Fibroblast of mammary gland (primary cell): ENCODE measurements at places on chromosomes 16 and 17.

- peak; percentile 57 for DNase-seq
These were observed 5.7 kb downstream of the CDC6 start for GRCh38 chr17:40293363-40293762.

DNA sequence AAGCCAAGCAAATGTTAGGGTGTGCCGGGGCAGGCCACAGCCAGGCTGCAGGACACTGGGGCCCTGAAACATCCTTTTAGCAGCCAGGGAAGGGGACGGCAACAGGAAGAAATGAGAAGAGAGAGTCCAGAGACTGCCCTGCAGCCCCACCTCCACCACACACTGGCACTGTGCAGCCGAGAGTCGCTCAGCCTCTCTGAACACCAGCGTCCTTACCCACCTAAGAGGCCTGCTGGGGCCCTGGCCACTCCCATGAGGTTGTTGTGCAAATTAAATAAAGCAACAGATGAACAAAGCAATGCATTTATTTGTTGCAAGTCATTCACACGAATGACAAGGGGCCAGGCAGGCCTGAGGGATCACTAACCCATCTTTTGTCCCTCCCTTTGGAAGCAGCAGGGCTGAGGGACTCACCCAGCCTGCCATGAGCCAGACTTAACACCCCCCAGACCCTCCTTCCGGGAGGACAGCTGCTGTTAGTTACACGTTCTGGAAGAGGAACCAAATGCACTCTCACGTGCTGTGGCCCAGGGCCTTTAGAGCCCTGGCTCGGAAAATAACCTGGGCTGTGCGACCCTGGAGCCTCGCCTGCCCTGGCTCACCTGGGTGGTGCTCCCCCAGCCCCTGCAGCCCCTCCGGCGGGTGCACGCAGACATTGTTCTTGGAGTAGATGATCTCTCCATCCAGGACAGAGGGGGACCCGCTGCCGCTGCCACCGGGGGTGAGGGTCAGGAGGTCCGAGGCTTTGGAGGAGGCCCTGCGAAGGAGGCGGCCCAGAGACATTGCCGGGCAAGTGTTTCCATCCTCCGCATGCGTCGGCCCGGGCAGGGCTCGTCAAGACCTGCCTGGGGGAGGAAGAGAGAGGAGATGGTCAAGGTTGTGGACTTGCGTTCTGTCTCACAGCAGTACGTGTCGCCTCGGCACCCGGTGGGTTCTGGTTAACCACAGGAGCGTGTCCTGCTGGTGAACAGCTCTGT is 22.6 kb downstream of the TBC1D16 start:
- DNase-seq, result no peak

- DNase-seq, result no peak
These were observed 18.3 kb upstream of the CYTH1 start for GRCh38 chr17:78800132-78800931.

GRCh38 chr16:1338119-1338730 is 4.8 kb downstream of the BAIAP3 start:
- DNase-seq, result no peak

DNA sequence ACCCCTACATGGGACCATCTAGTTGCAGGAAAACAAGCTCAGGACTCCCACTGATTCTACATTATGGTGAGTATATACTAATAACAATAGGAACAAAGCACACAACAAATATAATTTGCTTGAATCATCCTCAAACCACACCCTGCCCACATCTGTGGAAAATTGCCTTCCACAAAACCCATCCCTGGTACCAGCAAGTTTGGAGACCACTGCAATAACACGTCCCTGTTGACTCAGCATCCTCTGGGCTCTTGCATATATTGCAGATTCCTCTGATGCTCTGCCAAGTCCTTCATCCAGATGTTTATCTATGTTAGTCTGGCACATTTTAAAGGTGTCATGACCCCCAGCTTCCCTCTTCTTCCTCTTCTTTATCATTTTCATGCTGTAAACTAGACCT is 138.4 kb downstream of the PCTP start:
- DNase-seq, result peak; percentile 17

GRCh38 chr16:7443648-7444365 is 111.2 kb downstream of the RBFOX1 start:
- no peak for DNase-seq

DNA sequence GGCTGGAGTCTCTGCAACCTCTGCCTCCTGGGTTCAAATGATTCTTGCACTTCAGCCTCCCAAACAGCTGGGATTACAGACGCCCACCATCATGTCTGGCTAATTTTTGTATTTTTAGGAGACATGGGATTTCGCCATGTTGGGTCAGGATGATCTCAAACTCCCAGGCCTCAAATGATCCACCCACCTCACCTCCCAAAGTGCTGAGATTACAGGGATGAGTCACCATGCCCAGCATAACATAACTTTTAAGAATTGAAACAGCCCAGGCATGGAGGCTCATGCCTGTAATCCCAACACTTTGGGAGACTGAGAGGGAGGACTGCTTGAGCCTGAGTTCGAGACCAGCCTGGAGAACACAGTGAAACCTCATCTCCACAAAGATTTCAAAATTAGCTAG is 2.5 kb downstream of the RSL1D1 start:
- peak; percentile 79 for DNase-seq

DNA sequence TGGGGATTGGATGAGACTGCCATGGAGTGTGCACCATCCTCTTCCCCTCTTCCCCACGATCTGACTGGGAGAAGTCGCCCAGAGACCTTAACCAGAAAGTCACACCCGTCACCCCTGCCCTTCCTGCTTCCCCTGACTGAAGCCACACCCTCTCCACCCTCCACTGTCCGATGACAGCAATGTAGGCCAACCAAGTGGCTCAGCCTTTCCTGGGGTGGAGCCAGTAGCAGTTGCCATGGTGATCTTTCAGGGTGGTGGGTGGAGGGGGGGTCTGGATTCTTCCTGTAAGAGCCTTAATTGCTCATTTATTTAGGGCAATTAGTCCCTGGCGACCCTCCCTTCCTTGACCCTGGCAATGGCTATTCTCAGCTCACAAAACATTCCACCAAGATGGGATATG is 37.5 kb upstream of the PHB1 start:
- no peak for DNase-seq

DNA sequence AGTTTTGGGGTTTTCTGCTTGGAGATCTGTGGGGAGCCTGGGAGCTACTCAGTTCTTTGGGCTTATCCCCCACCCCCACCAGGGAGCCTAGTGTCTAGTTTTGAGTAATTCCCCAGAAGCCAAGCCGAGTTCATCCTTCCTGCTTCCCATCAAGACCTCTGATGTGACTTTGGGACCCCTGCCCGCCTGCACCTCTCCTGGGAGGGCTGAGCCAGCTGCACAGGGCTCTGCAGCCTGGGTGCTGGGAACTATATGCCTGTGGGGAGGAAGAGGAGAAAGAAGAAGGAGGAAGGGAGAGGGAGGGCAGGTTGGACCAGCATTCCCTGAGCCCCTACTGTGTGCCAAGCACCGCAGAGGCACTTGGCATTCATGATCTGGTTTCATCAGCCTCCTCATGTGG is 178.9 kb downstream of the TMEM132E start:
- DNase-seq, result no peak
